Neural crest cell (in vitro differentiated cells): ENCODE measurements at places on chromosomes 4 and X. TPM values are rescaled to one million over a fixed set of nuclear protein-coding genes. Genes with fewer than 3 reads are reported as not detected.

DNA sequence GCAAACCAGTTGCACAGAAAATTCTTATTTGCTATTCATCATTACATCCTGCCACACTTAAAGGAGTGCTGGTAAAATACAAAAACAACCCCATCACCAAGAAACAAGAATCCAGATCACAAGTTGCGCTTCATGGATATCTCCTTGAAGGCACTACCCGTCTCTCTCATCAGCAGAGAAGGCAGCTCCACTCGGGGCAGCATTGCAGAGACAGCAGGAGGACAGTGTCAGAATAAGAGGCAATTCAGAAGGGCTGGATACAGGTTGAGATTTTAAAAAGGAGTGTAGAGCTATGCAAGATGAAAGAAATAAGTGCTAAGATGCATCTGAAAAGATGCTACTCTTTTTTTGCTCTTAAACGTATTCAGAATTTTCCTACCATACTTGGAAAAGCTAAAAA lies 71.4 kb downstream of the LDB2 start:
- H3K36me3 ChIP-seq = no peaks in the 10 kb centered on the region
- no peaks in the 10 kb centered on the region for H3K27me3 ChIP-seq
- no peak overlapping the region for H3K27ac ChIP-seq
- H3K4me1 ChIP-seq = peaks cover 6% of the 10 kb centered on the region
- DNase-seq = no peak

- no peaks in the 10 kb centered on the region for H3K36me3 ChIP-seq
- H3K4me3 ChIP-seq = no peak overlapping the region
- H3K27ac ChIP-seq = no peak overlapping the region
- no peaks in the 10 kb centered on the region for H3K27me3 ChIP-seq
These were observed 413.1 kb downstream of the PDGFC start for GRCh38 chr4:156558373-156559025.

The PIM2 gene
- 12.5 and 13.4 TPM in 2 replicates for total RNA-seq

- no peak overlapping the region for H3K4me3 ChIP-seq
- no peak overlapping the region for H3K27ac ChIP-seq
- H3K27me3 ChIP-seq = no peaks in the 10 kb centered on the region
- no peaks in the 10 kb centered on the region for H3K4me1 ChIP-seq
- H3K36me3 ChIP-seq = no peaks in the 10 kb centered on the region
- DNase-seq = no peak
These were observed 160.7 kb upstream of the LDB2 start for GRCh38 chr4:17058916-17059741.

DNA sequence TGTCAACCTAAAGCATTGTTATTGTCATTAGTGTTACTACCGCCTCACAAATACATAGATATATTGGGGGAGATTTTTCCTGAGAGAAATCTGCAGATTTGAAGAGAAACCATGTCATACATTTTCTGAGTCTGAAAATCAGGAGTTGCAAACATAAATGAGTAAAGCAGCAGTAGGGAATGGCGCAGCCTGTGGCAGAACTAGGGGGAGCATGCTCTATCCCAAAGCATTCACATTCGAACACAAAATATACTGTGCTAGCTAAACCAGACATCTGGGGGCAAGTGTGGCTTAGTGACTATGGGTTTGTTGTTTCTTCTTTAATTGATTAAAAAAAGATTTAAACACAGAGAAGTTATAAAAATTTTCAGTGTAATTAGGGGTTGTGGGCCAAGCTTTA lies 83.2 kb downstream of the CPE start:
- DNase-seq = no peak
- no peaks in the 10 kb centered on the region for H3K36me3 ChIP-seq
- peaks cover 5% of the 10 kb centered on the region for H3K4me1 ChIP-seq
- H3K27ac ChIP-seq = no peak overlapping the region

The RAB39B gene
- total RNA-seq = 6.5 and 7.3 TPM in 2 replicates

DNA sequence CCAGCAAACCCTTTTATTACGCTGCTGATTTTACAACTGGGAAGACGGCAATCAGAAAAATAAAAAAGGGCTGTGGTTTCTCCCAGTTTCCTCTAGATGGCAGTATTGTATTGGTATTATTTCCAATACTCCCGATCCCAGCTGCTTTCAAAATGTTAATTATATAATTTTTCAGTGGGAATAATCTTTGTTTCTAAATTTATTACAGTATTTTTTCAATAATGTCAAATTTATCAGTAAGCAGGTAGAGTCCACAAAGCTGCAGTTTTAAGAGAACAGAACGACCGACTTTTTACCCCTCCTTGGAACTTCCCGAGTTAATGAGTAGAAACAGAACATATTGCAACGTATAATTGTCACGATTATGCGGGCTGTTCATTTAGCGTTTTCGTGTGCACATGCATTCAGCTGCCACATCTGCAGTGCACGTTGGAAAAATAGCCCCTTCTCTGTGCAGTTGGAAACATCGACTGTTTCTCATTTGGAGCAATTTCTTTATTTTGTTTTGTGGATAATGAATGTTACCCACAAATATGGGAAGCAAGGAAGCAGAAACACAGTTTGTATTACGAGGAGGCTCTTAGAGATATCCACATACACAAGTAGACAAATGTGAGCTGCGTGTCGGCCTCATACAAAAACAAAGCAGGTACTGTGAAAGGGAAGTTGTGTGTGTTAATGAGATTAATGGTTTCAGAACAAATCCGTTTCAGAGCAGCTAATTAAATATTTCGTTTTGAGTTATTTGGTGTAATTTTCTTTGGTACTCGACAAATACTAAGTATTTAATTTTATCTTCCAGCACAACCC lies 188.0 kb downstream of the STIM2 start:
- no peak for DNase-seq
- peaks cover 4% of the 10 kb centered on the region for H3K4me1 ChIP-seq
- no peak overlapping the region for H3K27ac ChIP-seq
- no peak overlapping the region for H3K4me3 ChIP-seq
- H3K36me3 ChIP-seq = peaks cover 2% of the 10 kb centered on the region

The PAGE4 gene
- total RNA-seq = not detected in 2 replicates

DNA sequence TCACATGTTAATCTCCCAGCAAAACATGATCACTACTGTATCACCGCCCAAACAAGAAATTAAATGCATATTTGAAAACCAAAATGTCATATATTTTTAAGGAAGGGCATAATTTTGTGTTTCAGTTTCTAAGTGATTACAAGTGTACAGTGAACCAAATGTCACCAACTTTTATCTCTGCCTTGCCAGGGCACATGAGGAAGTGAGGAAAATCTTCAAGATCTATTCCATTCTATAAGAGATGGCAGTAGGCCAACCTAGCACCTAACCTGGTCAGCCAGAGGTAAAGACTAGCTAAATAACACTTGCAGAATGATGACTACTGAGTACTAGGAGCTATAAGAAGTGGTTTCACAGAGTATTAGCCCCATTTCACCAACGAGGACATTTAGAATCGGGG lies 107.2 kb downstream of the ATP11C start:
- H3K4me1 ChIP-seq = no peaks in the 10 kb centered on the region
- H3K36me3 ChIP-seq = no peaks in the 10 kb centered on the region
- no peak for DNase-seq
- no peaks in the 10 kb centered on the region for H3K27me3 ChIP-seq
- H3K4me3 ChIP-seq = no peak overlapping the region

GRCh38 chr4:5747738-5748375 lies 36.9 kb downstream of the EVC start:
- no peak overlapping the region for H3K27ac ChIP-seq
- peaks cover 28% of the 10 kb centered on the region for H3K36me3 ChIP-seq
- H3K27me3 ChIP-seq = no peaks in the 10 kb centered on the region

- peaks cover 3% of the 10 kb centered on the region for H3K36me3 ChIP-seq
- H3K27me3 ChIP-seq = no peaks in the 10 kb centered on the region
- DNase-seq = peak; percentile 4
- peak overlapping the region; percentile 37 for H3K4me3 ChIP-seq
These were observed 87.1 kb upstream of the FAM9C start for GRCh38 chrX:13131396-13132137.

The SORCS2 gene
- 1.1 and 1.2 TPM in 2 replicates for total RNA-seq

- H3K4me3 ChIP-seq = no peak overlapping the region
- H3K4me1 ChIP-seq = no peaks in the 10 kb centered on the region
- H3K27me3 ChIP-seq = no peaks in the 10 kb centered on the region
- no peaks in the 10 kb centered on the region for H3K36me3 ChIP-seq
- DNase-seq = no peak
- no peak overlapping the region for H3K27ac ChIP-seq
These were observed 54.1 kb downstream of the AMELX start for GRCh38 chrX:11347300-11347699.

The HAND2 gene
- total RNA-seq = not detected in 2 replicates

DNA sequence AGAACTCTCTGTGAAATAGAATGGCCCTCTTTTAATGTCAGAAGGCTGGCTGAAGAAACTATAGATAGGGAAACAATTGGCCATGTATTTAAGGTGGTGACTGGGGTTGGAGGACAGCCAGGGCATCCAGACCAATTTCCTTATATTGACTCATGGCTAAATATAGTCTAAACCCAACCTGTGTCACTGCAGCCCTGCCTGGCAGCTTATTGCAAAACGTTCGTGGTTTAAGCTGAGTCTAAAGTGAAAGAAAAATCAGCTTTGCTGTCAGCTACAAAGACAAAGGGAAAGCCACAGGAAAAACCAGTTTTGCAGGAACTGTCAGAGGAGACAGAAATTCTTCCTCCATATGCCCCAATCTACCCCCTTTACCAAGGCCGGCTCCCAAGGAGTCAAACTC lies 902.8 kb upstream of the NDST4 start:
- H3K36me3 ChIP-seq = peaks cover 19% of the 10 kb centered on the region
- no peak overlapping the region for H3K4me3 ChIP-seq
- no peak overlapping the region for H3K27ac ChIP-seq
- H3K4me1 ChIP-seq = peaks cover 2% of the 10 kb centered on the region
- H3K27me3 ChIP-seq = no peaks in the 10 kb centered on the region

GRCh38 chrX:120556251-120556650 lies 4.5 kb downstream of the CUL4B start:
- H3K36me3 ChIP-seq = peaks cover 3% of the 10 kb centered on the region
- no peak for DNase-seq
- H3K4me1 ChIP-seq = peaks cover 12% of the 10 kb centered on the region
- peak overlapping the region; percentile 38 for H3K4me3 ChIP-seq
- no peak overlapping the region for H3K27ac ChIP-seq
- no peaks in the 10 kb centered on the region for H3K27me3 ChIP-seq

GRCh38 chr4:16867827-16868226 lies 30.6 kb downstream of the LDB2 start:
- H3K4me1 ChIP-seq = no peaks in the 10 kb centered on the region
- no peak overlapping the region for H3K27ac ChIP-seq
- H3K4me3 ChIP-seq = no peak overlapping the region
